ENCODE measurements at places on chromosomes 2 and 18.
A peak's percentile ranks its signal among the peaks of the same experiment; 100 is the strongest.

DNA sequence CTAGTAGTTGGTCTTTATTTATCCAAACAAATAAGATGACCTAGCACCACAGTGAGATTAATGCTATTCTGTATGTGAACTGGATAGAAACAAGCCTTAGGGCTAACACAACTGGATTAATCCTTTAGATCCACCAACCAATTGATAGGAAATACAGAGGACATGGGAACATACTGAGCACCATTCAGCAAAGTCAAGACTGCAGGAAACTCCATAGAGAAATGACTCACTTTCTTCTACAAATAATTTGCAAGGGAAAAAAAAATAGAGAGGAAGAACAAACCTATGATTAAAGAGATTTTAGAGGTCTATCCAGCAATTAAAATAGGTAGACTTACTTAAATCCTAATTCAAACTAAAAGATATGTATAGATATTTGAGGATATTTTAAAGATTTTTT is 23.9 kb downstream of the WDFY1 start:
- DNase-seq = no peak

DNA sequence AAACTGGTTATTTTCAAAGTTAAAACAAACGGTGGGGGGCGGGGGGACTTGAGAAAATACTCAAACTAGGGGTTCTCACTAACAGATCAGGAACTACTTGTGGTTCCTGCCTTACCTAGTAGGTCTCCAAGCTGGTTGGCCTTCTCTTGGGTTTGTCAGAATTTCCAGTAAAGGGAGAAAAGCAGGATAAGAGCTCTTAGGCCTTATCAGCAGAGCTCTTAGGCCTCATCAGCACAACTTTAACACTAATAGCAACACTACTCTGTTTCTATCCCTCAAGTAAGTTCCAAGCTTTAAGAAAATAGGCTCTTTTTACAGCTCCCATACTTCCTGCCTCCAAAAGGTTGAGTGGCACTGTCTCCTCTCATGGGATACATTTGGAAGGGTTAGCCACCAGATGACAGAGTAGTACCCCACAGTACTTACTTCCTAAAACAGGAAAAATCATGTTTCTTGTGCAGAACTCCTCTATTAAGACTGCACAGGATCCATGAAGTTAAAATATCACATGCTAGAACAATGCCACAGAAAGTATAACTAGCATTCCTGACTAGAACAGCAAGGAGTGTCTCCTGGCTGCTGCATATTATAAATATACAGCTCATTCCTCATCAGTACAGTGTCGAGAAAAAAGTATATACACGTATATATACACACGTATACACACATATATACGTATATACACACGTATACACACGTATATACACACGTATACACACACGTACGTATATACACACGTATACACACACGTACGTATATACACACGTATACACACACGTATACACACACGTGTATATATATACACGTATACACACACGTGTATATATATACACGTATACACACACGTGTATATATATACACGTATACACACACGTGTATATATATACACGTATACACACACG is 6.1 kb downstream of the FBXO11 start:
- DNase-seq = no peak

GRCh38 chr2:59395119-59395518 is 1154.0 kb upstream of the FANCL start:
- no peak for DNase-seq

DNA sequence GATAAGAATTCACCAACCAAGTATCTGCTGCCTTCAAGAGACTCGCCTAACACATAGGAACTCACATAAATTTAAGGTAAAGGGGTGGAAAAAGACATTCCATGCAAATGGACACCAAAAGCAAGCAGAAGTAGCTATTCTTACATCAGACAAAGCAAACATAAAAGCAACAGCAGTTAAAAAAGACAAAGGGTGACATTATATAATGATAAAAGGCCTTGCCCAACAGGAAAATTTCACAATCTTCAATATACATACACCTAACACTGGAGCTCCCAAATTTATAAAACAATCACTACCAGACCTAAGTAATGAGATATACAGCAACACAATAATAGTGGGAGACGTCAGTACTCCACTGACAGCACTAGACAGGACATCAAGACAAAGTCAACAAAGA is 41.4 kb downstream of the NEMP2 start:
- no peak for DNase-seq

DNA sequence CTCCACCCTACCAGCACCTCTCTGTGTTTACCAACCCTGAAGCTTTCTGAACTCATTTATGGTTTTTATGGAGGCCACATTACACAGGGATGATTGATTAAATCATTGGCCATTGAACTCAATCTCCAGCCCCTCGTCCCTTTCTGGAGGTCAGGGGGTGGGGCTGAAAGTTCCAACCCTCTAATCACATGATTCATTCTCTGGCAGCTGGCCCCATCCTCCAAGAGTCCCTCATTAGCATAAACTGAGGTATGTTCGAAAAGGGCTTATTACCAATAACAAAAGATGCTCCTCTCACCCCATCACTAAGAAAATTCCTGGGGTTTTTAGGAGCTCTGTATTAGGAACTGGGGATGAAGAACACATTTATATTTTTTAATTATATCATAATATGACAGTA is 92.3 kb downstream of the DIS3L2 start:
- no peak for DNase-seq

- peak; percentile 42 for DNase-seq
Observed at GRCh38 chr2:45578056-45578843, 32.8 kb downstream of the SRBD1 start.

DNA sequence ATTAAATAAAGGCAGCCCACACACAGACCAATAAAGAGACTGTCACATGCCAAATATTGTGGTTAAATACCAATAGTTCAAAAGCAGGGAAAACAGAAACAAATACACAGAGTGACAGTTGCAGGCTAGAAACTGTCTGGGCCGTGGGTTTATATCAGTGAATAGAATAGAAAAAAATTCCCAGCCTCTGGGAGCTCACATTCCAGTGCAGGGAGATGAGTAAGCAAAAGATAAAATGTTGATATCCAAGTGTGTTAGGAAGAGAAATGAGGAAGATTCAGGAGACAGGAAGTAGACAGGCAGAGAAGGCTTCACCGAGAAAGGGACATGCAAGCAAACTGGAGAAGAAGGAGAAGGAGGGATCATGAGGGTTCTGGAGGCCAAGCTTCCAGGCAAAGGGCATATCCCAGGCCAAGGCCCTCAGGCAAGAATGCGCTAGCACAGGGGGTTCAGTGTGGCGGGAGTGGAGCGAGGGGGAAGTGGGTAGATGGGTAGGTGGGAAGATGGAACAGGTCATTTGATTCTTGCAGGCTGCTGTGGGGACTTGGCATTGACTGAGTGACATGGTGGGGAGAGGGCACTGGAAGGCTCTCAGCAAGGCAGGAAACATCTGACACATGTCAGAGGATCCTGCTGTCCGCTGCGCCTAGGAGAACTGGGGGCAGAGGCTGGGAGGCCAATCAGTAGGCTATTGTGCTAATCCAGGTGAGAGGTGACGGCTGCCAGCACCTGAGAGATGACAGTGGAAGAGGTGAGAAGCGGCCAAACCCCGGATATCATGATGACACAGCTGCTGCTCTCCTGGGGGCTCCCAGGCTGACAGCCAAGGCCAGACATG is 89.2 kb downstream of the ZBTB7C start:
- DNase-seq = no peak

GRCh38 chr18:50507120-50507590 is 52.7 kb upstream of the MAPK4 start:
- no peak for DNase-seq

GRCh38 chr2:43642363-43642762 is 5.3 kb downstream of the PLEKHH2 start:
- DNase-seq = no peak

DNA sequence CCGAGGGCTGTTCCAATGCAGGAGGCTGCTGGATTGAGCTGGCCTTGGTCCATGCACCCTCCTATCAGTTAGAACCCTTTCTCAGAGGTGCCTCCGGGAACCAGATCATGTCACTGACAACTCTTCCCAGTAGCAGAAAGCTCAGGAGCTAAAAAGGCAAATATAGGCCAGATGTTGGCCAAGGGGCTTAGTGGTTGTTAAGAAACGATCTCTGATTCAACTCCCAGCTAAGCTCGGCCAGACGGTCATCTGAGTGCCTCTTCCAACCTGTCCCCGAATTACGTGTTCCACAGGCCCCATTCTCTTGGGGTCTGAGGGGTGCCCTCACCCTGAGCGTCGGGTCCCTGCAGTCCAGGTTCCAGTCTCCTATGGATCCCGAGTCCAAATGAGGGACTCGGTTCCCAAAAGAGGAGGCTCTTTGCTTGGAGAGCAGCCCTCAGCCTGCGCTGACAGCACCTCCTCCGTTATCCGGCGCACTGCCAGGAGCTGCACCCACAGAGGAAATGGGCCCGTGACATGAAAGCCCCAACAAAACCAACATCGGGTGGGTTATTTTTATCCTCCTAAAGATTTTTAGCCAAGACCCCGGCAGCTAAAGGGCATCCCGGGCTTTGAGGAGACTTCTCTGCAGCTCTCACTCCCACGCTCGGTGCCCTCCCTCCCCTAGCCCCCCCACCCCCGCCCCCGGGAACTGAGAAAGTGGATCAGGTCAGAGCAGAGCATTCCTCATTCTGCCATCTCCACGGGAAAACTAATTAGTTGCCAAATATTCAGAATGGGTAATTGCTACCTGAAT is 106.6 kb upstream of the ID2 start:
- DNase-seq = peak; percentile 40

DNA sequence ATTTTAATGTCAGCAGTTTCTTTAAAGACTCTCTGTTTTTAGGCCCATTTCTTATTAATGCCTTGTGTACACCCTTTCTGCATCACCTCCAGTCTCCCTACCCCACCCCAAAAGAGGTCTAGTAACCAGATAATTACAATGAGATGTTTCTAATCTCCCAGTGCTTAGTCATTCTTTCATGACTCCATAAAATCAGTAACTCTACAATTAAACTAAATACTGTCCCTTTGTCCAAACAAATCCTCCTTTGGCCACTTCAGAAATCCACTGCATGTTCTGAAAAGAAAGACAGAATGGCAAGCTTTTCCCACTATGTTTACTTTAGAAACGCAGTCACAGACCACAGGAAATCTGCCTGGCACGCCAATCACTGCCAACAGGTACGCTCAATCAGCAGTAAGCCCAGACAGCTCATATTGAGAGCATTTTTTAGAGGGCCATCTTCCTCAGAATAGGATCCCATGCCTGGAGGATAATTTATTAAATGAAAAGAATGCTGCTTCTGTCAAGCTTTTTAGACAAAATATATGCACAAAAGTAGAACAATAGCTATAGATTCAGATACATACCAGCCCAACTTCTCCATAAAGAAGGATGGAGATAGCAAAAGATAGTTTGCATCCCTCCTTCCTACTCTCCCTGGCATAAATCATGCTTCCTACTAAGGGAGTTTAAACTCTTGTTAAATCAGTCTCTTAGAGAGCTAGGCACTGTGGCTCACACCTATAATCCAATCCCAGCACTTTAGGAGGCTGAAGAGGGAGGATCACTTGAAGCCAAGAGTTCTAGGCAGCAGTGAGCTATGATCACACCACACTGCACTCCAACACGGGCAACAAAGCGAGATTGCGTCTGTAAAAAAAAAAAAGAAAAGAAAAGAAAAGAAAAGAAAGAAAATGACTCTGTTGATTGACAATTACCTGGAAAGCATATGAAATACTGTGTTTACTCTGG is 14.6 kb downstream of the CLASP1 start:
- no peak for DNase-seq

DNA sequence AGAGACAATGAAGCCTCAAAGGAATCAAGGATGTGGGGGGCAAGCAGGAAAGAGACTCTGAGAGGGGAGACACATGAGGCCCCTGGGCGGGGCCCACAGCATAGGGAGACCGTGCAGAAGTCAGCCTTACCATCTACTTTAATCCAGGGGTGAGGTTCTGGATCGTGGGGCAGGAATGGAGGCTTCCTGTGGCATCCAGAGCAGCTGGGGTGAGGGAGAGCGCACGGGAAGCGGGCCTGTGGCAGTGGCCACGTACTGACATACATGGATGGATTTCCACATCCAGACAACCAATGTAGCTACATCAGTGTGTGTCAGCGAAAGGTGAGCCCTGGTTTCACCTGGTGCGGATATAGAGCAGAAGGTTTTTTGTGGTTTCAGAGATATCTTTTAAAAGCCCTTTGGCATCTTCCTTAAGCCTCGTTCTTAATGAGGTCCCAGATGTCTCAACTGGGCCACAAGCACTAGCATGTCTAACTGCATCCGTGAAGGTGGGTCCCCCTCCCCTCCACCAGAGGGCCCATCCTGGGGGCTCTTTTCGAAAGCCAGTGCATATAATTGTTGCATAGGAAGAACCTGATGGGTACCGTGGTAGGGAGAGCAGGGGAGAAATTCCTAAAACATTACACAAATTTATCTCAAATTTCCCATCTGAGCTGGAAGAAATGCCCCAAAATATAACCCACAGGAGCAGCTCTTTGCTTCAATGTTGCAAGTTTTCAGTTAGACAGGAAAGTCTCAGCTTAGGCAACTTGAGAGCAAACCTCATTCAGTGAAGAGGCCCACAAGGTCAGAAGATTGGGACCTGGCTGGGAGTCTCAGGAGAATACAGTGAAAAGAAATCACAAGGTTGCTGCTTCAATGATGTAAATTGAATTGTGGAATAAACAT is 90.9 kb downstream of the SP3 start:
- no peak for DNase-seq

DNA sequence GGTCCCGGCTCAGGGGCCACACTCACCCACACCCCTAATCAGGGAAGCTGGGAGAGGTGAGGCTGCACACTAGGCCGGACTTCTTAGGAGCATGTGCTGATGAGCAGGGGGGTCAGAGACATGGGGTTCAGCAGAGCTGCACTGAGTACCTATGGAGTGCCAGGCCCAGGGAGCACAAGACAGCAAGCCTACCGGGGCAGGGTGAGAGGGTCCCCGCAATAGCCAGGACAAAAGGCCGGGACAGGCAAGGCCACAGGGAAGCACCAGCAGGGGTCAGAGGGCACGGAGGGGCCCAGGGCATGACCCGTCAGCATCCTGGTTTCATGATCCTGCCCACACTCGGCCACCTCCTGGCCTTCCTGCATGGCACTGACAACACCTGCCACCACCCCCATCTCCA is 73.5 kb downstream of the TNS1 start:
- DNase-seq = no peak

- no peak for DNase-seq
Observed at GRCh38 chr2:205130111-205130829, 552.0 kb upstream of the NRP2 start.

DNA sequence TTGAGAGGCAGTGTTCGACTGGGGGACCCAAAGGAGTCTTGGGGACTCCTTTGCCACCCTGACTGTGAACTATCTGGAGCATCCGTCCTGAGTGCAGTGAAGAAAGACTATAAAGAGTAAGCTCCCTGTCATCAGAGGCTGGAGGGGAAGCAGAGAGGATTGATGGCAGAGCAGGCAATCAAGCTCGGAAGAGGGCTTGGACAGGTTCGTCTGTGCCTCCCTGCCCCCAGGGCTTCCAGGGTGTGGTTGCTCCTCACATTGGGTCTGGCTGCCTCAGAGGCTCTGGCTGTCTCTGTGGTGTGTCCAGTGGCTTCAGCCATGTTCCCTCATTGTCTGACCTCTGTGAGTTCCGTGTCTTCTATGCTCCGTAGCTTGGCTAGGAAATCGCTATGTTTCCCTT is 13.8 kb upstream of the EN1 start:
- DNase-seq = no peak
